PC-9 (cell line): ENCODE measurements at places on chromosomes 5 and 9. TPM values are rescaled to one million over a fixed set of nuclear protein-coding genes. Genes with fewer than 3 reads are reported as not detected.

GRCh38 chr9:34573599-34574325 lies 15.8 kb downstream of the CNTFR start:
- DNase-seq: no peak

DNA sequence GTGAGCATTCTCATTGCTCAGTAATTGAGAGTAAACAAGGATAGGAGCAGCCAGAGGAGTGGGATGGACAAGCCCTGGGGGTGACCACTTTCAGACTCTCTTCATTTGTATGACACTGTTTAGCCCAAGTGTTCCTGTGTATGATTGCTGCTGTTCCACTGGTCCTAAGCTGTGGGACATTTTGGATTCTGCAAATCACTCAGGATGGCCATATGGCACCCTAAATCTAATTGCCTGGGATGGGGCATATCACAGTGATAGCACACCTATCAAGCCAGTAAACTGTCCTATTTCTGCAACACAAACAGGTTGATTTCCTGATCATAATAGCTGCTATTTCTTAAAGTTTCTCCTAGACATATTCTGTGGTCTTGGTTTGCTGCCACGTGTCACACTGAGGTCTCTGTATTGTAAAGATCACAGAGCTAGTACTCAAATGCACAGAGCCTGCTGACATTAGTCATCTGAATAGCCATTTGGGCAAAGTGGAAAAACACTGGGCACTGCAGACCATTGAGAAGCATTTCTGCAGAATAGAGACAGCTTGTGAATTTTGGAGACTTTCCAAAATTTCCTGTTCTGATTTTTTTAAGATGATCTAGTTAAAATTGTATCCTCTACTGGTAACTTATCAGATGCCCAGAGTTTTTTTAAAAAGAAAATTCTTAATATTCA lies 320.2 kb downstream of the RFX3 start:
- DNase-seq: no peak

DNA sequence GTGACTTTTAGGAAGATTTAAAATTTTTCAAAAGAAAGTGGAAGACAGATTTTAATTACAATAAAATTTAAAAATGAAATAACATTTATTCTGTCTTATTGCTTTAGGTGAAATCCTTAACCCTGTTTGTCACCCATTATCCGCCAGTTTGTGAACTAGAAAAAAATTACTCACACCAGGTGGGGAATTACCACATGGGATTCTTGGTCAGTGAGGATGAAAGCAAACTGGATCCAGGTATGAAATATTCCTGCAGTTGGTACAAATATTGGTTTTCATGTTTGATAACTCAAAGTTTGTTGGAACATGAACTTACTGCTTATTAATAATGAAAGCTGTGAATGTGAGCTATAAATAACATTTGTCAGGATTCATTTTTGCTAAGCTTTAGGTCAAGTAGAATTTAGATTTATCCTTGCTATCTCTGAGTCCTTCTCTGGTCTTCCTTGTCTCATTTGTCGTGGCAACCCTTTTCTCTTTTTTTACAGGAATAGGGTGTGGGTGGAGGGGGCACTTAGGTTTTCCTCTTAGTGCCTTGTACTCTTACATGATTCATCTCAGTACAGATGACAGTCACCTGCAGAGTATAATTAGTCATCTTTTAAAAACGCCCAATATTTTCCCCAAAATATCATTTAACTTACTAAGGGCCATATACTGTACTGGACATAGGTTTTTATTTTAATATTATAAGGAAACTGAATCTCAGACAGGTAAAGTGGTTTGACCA lies 95.3 kb upstream of the RASGRF2 start:
- DNase-seq: no peak

Gene CCL27
- total RNA-seq: 0.44 and 0.98 TPM in 2 replicates

Gene KLF4
- total RNA-seq: 48.5 and 49.0 TPM in 2 replicates

Gene CAMK2A
- 0.13 and 0.65 TPM in 2 replicates for total RNA-seq
